ENCODE measurements at places on chromosomes 3 and 15.

- no peak for DNase-seq
Observed at GRCh38 chr15:61103026-61103425, 126.1 kb downstream of the RORA start.

DNA sequence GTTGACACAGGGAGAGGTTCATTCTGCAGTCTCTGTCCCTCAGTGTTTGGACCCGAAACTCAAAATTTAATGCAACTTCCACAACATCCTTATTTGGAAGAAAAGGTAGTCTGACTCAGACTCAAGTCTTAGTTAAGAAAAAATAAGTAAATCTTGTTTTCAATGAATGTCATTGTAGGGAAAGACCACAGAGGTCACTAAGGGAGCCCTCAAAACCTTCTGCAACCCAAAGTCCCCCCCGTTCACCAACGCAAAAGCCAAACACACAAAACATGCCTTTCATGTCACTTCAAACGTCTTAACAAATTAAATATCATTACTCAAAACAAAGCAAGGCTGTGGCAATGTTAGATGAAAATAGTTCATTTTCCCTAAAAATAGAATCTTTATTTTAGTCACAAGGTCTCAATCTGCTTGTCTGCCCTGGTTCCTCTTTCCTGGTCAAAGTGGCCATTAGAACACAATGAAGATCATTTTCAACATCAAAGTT, 20.9 kb upstream of the SSUH2 start:
- no peak for DNase-seq

DNA sequence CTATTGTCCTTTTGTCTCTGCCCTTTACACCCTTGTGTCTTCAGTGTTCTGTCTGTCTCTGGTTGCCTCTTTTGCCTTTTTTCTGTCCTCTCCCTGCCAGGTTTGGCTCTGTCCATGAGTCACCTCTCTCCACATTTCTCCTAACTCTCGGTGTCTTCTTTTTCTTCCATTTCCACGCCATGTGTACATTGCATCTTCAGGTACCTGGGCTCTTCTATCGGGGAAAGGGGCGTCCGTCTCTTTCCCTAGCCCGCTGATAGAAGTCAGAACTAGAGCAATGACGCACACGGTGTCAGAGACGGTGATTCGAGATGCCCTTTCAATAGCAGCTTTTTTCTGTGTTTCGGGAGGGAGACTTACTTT, 641 bp downstream of the OPA1 start:
- DNase-seq, result peak; percentile 48

- no peak for DNase-seq
Observed at GRCh38 chr3:184570489-184570888, 8.9 kb downstream of the EPHB3 start.
